ENCODE measurements at places on chromosomes 12 and 14.

DNA sequence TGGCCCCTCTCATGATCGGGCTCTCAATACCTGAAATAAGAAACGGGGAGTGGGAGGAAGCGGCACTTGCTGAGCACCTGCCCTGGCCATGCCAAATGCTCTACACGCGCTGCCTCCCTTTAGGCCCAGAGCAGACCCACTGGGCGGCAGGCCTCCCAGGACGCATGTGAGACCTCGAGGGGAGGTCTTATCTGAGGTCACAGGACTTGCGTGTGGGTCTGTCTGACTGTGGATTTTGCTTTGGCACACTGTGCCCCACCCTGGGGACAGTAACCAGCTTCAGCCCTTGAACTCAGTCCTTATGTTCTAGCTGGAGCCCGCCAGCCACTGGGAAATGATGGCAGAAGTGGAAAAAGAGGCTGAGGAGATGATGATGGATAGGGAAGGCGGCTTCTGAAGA, 91.8 kb downstream of the RBM19 start:
- no peak for DNase-seq

DNA sequence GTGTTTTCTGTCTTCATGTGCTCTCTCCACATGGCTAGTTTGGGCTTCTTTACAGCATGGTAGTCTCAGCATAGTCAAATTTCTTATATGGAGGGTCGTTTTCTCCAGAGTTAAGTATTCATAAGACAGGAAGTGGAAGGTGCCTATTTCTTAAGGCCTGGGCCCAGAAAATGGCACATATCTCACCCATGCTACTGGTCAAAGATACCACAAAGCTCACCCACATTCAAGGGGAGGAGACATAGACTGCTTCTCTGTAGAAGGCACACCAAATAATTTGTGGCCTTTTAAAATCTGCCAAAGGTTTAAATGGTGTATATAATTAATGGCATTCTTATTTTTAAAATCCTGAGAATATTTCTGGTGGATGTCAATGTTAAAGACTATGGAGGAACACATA, 44.8 kb downstream of the CCDC91 start:
- no peak for DNase-seq

- no peak for DNase-seq
These were observed 13.7 kb downstream of the HNRNPC start for GRCh38 chr14:21255385-21256101.

DNA sequence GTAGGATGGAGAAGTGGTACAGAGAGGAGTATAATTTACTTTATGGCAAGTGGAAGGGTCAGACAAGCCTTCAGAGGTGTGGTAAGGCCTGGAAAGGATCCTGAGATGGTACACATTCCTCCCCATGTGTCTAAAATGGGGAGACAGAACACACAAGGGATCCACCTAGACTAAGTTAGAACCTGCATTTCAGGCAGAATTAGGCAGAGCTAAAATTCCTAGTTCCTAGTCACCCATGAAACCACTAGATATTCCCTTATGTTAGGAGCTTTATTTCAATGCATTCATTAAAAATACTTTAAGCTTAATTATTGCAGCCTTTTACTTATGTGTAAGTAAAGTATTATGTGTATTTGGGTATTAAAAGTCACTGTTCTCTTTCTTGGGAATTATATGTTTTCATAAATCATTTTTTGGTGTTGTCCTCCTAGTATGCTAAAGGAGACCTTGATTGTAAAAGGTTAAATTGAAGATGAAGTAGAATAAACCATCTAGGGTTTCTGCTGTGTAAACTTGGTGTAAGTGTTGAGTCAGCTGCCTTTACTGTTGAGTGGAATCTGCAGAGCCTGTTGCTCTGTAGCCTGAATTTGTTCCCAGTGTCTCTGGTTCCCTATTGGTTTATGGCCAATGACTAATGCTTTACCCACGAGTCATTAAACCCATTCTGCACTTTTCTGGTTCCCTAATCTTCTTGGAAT, 423.2 kb downstream of the ATP23 start:
- no peak for DNase-seq

- DNase-seq, result no peak
These were observed 120.1 kb upstream of the MAX start for GRCh38 chr14:65222440-65222858.

- no peak for DNase-seq
These were observed 886.7 kb downstream of the NRXN3 start for GRCh38 chr14:79056879-79057278.

- DNase-seq, result no peak
These were observed 113.5 kb downstream of the C12orf75 start for GRCh38 chr12:105443802-105444652.
